Activated CD4-positive, alpha-beta T cell treated with anti-CD3 and anti-CD28 coated beads, Interleukin-10, Interleukin-2, amounts not matched to agents 100 ng/mL and 50 ng/mL, durations not matched to agents 16 hours and 8 hours (primary cell): ENCODE measurements at places on chromosomes 4 and X.

DNA sequence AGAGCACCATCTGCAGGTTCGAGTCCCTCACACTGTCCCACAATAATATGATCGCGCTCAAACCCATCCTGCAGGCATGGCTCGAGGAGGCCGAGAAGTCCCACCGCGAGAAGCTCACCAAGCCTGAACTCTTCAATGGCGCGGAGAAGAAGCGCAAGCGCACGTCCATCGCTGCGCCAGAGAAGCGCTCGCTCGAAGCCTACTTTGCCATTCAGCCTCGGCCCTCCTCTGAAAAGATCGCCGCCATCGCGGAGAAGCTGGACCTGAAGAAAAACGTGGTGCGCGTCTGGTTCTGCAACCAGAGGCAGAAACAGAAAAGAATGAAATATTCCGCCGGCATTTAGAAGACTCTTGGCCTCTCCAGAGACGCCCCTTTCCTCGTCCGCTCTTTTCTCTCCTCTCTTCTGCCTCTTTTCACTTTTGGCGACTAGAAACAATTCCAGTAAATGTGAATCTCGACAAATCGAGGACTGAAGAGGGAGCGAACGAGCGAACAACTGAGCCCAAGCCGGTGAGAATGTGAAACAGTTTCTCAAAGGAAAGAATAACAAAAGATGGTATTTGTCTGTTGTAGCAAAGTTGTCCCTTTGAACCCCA, 1.9 kb downstream of the POU4F2 start:
- DNase-seq: no peak

DNA sequence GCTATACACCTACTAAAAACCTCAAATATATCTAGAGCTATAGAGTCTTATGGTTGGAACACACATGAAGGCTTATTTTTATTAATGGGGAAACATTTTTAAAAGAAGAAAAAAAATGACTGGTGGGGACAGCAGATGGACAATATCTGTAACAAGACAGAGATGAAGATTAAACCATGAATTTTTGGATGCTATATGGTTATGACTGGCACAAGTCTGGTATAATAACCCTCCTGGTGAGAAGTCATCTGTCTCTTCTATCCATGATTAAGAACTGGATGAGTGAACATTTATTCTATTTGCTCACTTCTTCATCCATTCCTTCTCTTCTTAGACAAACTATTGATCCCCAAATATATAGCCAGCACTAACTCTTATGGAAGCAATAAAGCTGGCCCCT, 104.4 kb downstream of the EFHC2 start:
- DNase-seq: no peak

GRCh38 chr4:99893839-99894160, 427 bp downstream of the LAMTOR3 start:
- DNase-seq: peak; percentile 8

DNA sequence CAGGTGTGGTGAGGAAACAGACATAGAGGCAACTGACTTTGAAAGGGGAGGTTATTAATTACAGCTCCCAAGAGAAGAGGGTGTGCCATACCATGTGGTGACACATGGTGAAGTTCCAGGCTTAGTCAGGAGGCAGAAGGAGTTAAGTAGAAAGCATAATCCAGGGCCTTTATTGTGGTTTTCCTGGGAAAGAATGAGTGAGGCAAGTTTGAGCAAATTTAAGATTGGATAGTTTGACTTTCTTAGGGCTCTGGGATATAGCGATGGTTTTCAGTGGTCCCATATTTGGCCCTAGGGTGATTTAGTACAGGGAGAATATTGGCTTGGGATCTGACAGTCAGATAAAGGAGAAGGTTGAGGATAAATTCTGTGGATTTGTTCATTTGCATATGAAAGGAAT, 495.9 kb upstream of the FSTL5 start:
- no peak for DNase-seq

DNA sequence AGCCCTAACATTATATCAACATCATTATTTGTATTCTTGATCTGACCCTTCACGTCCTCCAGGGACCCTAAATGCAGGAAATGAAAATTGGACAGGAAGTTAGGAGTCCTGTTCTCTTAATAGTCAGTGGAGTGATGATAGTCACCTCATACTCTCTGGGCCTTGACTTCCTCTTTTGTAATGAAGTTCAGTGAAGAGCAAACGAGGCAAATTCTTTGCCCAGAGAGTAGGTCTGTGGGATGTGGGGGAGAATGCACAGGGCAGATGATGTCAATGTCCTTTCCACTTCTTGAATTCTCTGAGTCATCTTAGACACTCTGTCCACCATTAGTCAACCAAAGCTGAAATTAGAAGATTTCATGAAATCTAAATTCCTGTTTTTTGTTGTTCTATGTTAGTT, 17.1 kb upstream of the GPRIN3 start:
- peak; percentile 35 for DNase-seq
